ENCODE measurements at places on chromosomes 5 and 9. TPM values are rescaled to one million over a fixed set of nuclear protein-coding genes. Genes with fewer than 3 reads are reported as not detected.

GRCh38 chr9:86511614-86512360 is 157.6 kb upstream of the TUT7 start:
- DNase-seq = no peak

Gene CD14
- 23.7 TPM for total RNA-seq

Gene DBH
- total RNA-seq = 0.06 TPM

Gene PCDHGB3
- total RNA-seq = 17.1 TPM

GRCh38 chr5:81768935-81769452 is 18.1 kb upstream of the SSBP2 start:
- no peak for DNase-seq

- DNase-seq = no peak
These were observed 949.7 kb upstream of the NUDT12 start for GRCh38 chr5:104512063-104512825.

GRCh38 chr5:10266137-10266536 is 16.1 kb downstream of the CCT5 start:
- no peak for DNase-seq

DNA sequence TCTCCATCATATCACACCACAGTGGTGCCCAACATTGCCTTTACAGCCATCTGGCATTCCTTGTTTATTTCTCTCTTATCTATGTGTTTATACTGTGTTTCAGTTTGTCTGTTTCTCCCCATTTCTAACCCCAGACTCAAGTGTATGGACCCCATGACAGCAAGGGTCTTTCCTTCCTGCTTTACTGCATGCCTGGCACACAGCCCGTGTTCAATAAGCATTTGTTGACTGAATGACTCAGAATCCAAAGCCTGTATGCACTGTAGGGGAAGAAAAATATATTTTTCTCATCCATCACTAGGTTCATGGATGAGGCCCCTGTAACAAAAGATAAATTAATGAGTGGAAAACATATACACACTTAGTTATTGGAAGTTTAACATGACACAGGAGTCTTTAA is 190.8 kb upstream of the SEMA6A start:
- DNase-seq = no peak

Gene CCDC107
- 13.4 TPM for total RNA-seq

- DNase-seq = no peak
These were observed 236.6 kb upstream of the RASEF start for GRCh38 chr9:83299571-83299970.

- DNase-seq = no peak
These were observed 41.7 kb downstream of the PALM2AKAP2 start for GRCh38 chr9:109821711-109822110.

Gene TAF1L
- 4.8 TPM for total RNA-seq

DNA sequence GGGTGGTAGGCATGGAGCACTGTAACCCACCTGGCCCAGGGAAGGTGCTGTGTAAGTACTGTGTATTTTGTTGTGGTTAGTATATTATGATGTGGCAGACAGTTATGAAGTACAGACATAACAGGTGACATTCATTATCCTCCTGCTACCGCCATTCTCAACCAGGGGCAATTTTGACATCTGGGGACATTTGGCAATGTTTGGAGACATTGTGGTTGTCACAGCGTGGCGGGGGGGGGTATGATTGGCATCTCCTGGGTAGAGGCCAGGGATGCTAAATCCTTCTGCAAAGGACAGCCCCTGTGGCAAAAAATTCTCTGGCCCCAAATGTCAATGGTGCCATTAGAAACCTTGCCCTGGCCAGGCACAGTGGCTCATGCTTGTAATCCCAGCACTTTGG is 9.8 kb upstream of the RPL26L1 start:
- no peak for DNase-seq

Gene F2RL1
- total RNA-seq = 1.1 TPM

Gene CENPH
- 26.9 TPM for total RNA-seq

GRCh38 chr9:134825025-134825424 is 55.6 kb upstream of the FCN2 start:
- peak; percentile 31 for DNase-seq
